ENCODE measurements at places on chromosomes 7 and 10. TPM values are rescaled to one million over a fixed set of nuclear protein-coding genes. Genes with fewer than 3 reads are reported as not detected.

CYP26C1 gene
- 0.10 TPM for total RNA-seq

FXYD4 gene
- 13.8 TPM for total RNA-seq

STEAP2 gene
- total RNA-seq = 47.1 TPM

H2BK1 gene
- not detected for total RNA-seq

NUDT13 gene
- total RNA-seq = 2.5 TPM

AIMP2 gene
- 36.7 TPM for total RNA-seq

ELN gene
- 31.9 TPM for total RNA-seq

NRAP gene
- total RNA-seq = 0.18 TPM

SEMA3E gene
- total RNA-seq = 24.0 TPM

HOXA5 gene
- total RNA-seq = 10.4 TPM

MYOZ1 gene
- 0.91 TPM for total RNA-seq

PAPSS2 gene
- total RNA-seq = 11.7 TPM

GFRA1 gene
- 4.1 TPM for total RNA-seq

MYPN gene
- 0.08 TPM for total RNA-seq

SLC26A4 gene
- total RNA-seq = 1.4 TPM

FLNC gene
- total RNA-seq = 84.1 TPM

NRG3 gene
- total RNA-seq = 0.57 TPM

MEOX2 gene
- total RNA-seq = 5.6 TPM

SPRN gene
- total RNA-seq = not detected

SPAM1 gene
- total RNA-seq = not detected

DNA sequence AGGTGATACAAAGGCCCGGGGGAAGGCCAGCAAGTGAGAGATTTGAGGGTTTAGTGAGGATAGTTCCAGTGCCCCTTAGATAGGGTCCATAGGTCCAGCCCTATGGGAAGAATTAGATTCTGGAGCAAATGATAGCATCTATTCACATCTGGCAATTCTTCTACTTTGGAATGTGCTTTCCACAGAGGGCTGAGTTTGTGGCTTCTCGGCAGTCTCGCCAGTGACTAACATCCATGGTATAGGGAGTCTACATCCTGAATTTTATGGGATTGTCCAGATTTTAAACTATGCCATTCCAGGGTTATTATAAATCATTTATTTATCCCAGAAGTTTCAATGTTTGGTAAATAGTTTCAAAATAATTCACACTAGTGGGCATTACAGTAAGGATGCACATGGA is 207.3 kb upstream of the ADO start:
- DNase-seq = no peak

DNA sequence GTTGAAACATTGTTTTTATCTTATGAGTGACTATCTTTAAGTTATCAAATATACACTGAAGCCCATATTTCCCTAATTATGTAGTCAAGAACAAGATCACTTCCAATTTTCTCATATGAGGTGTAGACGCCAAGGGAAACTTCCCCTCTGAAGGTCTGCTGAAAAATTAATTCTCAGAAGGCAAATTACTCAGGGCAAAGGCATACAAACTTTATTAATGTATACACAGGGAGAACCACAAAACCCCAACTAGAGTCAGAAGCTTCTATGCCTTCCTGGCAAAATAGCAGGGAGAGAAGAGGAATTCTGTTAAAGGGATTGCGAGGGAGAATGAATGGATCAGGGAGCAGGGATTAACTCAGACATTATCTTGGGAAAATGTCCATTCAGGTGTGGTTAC is 83.4 kb downstream of the DOCK4 start:
- no peak for DNase-seq

GRCh38 chr7:150595361-150595760 is 28.2 kb downstream of the GIMAP4 start:
- DNase-seq = no peak

- no peak for DNase-seq
Observed at GRCh38 chr10:83272666-83273434, 866.5 kb upstream of the GHITM start.

GRCh38 chr10:58028597-58029366 is 238.9 kb downstream of the IPMK start:
- DNase-seq = no peak

DNA sequence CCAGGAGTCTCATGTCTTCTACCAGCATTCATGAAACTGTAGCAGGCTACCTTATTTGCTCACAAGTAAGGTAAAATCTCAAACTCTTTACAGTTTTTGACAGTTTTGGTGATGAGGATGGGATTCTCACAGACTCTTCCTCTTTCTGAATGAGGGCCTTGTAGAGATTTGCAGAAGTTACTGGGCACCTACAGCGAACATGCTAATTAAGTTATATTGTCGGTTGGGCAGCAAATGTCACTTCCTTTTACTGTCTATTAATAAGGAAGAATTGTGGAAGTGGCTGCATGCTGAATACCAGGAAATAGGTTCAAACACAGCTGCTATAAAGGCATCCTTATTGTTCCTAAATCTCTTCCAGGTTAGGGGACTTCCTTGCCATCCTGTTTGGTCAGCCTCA is 189.6 kb downstream of the DNAJC1 start:
- DNase-seq = no peak

DNA sequence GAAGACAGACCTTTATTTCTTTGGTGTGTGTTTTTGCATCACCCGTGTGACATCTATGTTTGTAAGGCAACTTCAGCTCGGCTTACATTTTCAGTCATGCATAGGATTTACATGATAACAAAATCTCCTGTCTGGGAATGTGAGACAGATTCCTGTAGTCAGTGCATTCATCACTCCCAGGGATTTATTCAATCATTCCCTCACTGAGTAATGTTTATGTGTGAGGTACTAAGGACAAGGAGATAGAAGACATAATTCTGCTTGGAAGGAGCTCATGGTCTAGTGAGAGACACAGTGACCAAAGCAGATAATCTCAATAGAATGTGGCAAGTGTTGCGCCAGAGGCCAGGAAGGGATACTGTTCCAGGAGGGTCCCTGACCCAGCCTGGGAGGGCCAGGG is 35.2 kb upstream of the BMPER start:
- no peak for DNase-seq

GRCh38 chr10:8245814-8246142 is 191.3 kb downstream of the GATA3 start:
- DNase-seq = no peak

DNA sequence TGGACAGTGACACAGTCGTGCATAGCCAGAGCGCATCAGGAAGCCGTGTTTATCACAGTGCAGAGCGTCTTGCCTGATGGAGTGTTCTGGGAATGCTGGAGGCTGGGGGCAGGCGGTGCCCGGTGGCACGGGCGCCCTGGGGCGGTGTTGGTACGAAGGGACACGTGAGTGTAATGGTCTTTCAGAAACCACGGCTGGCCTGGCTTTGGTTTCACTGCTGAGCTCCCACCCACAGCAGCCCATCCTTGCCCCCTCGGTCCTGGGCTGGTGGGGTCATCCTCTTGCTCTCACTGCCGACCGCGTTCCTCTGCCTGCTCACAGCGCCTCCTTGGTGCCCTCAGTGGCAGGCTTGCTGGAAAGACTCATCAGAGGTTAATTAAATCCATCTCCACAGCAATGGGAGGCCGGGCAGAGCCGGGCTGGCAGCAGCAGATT is 50.6 kb downstream of the NKX6-2 start:
- no peak for DNase-seq

DNA sequence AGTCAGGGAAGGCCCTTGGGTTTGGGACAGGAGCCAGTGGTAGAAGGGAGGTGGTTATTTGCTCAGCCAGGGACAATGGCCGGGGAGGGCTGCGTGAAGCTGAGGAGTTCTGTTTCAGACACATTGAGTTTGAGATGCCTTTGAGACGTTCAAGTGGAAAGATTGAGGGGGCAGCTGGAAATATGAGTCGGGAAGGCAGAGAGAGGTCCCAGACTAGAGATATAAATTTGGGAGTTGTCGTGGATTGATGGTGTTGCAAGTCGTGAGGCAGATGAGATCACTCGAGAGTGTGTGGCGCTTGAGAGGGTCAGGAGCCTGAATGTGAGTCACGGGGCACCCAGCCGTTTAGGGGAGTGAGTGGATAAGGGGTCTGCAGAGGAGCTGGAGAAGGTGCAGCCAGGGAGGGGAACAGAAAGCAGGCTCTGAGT is 73.3 kb downstream of the ZMIZ1 start:
- no peak for DNase-seq

- DNase-seq = no peak
Observed at GRCh38 chr10:73060738-73061635, 35.7 kb downstream of the P4HA1 start.

- no peak for DNase-seq
Observed at GRCh38 chr10:10915215-10915614, 102.5 kb upstream of the CELF2 start.

- no peak for DNase-seq
Observed at GRCh38 chr7:2045559-2046405, 187.0 kb downstream of the MAD1L1 start.

GRCh38 chr10:101967713-101968112 is 88.3 kb downstream of the ARMH3 start:
- DNase-seq = no peak

GRCh38 chr10:127921753-127922145 is 14.8 kb downstream of the PTPRE start:
- no peak for DNase-seq

DNA sequence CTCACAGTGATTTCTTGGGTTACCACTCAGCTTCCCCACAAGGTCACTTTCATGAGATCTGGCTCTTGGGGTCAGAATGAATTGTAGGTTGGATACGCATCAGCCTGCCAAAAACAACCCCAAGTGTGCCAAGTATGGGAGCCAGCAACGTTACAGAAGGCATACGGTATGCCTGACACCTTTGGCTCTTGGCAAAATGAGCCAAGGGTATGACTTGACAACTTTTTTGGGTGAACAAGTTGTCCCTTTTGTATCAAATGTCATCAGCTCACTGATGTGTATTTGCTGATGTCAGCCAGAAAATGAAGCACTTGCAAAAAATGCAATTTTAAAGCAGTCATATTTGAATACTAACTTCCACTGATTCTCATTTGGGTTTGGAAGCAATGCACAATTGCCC is 168.4 kb downstream of the CACNB2 start:
- DNase-seq = no peak

- DNase-seq = no peak
Observed at GRCh38 chr7:120703585-120704240, 154.2 kb downstream of the TSPAN12 start.

DNA sequence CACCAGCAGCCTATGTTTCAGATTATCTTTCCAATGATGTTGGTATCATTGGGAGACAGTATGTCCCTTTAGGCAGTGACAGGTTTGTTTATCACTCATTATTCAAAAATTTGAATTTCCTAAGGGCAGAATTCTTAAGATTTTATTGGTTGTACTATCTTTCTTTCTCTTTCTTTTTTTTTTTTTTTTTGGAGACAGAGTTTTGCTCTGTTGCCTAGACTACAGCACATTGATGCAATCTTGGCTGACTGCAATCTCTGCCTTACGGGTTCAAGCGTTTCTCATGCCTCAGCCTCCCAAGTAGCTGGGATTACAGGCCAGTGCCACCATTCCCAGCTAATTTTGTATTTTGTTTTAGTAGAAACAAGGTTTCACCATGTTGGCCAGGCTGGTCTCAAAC is 111.2 kb downstream of the PON1 start:
- DNase-seq = no peak

DNA sequence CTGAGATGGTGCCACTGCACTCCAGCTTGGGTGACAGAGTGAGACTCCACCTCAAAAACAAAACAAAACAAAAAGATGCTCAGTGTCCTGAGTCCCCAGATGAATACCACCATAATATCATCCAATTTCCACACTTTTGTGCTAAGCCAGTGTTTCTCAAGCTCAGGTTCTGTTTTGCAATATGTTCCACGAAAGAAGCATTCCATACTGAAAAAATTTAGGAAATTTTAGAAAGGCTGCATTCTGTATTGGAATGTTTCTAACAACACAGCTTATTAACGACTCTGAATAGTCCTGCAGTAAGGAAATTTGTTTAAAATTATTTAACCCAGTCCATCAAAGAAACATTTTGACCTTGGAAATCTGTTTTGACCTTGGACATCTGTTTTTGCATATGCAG is 142.4 kb downstream of the EPC1 start:
- no peak for DNase-seq

GRCh38 chr7:44977959-44978335 is 868 bp downstream of the MYO1G start:
- DNase-seq = no peak
